ENCODE measurements at places on chromosomes 12 and 14.

DNA sequence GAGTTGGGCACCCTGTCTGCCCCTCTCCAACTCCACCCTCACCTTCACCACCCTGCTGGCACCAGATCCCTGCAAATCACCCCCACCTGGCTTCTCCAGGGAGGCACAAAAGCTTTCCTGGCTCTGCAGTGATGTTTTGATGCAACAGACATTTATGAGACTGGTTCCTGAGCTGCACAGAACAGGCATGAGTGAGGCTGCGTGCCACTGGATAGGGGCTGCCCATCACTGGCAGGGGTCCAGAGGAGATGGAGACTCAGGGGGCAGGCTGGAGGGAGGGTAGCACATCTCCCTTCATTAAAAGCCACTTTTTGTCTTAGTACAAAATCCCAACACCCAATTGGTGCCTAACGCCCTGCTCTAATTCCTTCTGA, 17.3 kb upstream of the ZDHHC22 start:
- DNase-seq: no peak

DNA sequence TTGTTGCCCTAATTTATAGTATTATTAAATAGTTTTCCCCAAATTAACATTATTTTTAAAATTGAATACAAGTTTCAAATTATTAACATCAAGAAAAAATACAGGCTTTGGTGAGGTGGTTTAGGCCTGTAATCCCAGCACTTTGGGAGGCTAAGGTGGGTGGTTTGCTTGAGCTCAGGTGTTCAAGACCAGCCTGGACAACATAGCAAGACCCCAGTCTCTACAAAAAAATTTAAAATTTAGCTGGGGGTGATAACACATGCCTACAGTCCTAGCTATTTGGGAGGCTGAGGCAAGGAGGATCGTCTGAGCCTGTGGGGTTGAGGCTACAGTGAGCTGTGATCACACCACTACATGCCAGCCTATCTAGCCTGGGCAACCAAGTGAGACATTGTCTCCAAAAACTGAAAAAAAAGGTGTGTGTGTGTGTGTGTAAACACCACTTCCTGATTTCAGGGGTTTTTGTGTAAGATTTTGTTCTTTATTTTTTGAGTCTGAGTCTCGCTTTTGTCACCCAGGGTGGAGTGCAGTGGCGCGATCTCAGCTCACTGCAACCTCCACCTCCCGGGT, 3.9 kb upstream of the DNAL1 start:
- no peak for DNase-seq

GRCh38 chr12:116053479-116054200, 223.9 kb downstream of the MED13L start:
- peak; percentile 84 for DNase-seq

- DNase-seq: no peak
Observed at GRCh38 chr12:46946137-46946536, 120.3 kb upstream of the SLC38A4 start.

- DNase-seq: no peak
Observed at GRCh38 chr12:14188744-14189143, 176.7 kb upstream of the ATF7IP start.

DNA sequence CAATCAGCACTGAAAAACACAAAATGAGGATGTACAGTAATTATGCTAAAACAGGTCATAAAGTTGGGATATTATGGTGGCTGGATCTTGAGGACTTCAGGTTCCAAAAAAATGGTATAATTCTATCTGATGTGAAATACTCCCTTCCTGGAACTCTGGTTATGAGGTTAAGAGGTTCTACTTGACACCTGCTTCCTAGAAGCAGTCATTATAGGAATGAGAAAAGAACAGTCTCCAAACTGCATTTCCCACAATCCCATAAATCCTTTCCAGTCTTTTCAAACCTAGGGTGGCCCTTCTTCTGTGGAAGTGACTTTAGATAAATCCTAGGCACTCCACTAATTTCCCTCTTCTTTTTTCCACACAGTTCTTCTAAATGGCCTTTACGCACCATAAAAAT, 63.7 kb upstream of the OR10AD1 start:
- DNase-seq: no peak

DNA sequence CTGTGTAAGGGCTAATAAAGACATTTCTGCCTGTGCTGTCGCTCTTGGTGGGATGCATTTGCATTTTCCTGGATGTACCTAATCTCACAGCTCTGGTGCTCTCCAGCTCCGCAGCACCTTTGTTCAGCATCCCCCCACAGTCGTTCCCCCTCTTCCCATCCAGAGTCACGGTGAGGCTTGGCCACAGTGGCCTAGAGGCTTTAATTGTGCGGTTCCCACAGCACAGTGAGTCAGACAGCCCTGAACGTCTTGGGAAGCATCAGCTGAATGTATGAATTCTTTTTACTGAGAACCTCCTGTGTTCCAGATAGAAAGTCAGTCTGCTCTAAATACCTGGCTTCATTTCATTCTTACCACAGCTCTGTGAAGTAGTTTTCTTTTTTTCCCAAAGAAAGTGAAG, 28.7 kb downstream of the MLXIP start:
- DNase-seq: no peak

- DNase-seq: no peak
Observed at GRCh38 chr12:53756300-53757100, 4.7 kb upstream of the CISTR start.

GRCh38 chr12:127589541-127589940, 677.4 kb upstream of the TMEM132C start:
- DNase-seq: no peak

GRCh38 chr14:35758523-35759129, 50.5 kb downstream of the RALGAPA1 start:
- no peak for DNase-seq

GRCh38 chr12:27964123-27964522, 8.4 kb downstream of the PTHLH start:
- no peak for DNase-seq

DNA sequence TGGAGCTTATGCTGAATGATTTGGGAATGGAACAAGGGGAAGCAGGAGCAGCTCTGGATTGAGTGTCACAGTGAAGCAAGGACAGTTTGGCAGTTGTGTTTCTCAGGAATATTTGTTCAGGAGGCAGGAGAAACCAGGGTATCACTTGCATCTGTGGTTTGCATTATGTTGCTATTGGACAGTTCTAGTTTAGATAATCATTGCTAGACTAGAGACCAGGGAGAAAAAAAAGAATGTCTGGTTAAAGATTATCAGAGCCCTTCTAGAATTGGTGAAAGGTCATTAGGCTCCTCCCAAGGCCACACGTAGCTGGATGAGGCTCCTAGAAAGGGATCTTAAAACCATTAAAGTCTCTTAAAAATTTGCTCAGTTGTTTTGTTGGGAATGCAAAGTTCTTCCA, 17.0 kb upstream of the SRSF5 start:
- no peak for DNase-seq

- DNase-seq: no peak
Observed at GRCh38 chr14:81691931-81692330, 158.3 kb upstream of the SEL1L start.

GRCh38 chr12:52787324-52788191, 8.4 kb downstream of the KRT3 start:
- no peak for DNase-seq

DNA sequence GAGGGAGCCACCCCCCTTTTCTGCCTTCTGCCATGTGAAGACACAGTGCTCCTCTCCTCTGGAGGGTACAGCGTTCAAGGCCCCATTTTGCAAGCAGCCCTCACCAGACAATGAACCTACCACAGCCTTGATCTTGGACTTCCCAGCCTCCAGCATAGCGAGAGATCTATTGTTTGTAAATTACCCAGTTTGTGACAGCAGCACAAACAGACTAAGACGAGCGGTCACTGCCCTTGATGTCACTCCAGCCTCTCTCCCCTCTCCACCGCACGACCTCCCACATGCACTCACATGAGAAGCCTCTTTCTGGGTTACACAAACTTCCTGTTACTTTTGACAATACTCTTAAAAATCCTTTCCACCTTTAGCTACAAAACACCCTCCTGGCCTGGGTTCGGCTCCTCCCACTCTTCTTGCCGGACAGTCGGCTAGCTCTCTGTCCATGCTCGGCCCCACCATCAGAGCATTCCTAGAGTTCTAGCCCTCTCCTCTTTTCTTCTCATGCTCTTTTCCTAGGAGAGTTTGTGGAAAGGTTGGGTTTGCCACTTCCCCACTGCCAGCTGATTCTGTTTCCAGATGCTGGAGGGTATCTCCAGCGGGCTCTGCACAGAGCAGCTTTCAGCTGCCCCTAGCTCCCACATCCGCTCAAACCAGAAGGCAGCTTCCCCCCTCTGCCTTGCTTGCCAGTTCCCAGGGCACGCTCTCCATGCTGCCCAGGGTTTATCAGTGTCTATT, 124.3 kb downstream of the FOXN3 start:
- DNase-seq: no peak

DNA sequence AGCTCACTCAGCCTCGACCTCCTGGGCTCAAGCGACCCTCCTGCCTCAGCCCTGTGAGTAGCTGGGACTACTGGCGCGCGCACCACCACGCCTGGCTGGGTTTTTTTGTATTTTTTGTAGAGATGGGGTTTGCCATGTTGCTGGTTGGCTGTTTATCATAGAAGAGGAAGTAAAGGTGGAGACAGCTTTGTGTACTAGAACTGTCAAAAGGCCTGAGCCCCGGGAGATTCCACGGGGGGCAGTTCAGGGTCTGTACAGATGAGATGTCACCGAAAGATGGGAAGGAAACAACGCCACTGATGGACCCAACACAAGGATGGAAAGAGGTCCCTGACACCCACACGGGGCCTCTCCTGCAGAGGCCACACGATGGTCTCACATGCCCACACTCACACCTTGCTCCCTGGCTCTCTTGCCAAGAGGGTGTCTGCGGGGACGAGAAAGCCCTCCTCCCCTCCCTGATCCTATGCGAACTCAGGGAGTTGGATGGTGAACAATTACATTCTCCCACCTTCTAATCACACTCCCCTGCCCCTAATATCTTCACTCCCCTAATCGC, 66.6 kb downstream of the KDM2B start:
- no peak for DNase-seq

DNA sequence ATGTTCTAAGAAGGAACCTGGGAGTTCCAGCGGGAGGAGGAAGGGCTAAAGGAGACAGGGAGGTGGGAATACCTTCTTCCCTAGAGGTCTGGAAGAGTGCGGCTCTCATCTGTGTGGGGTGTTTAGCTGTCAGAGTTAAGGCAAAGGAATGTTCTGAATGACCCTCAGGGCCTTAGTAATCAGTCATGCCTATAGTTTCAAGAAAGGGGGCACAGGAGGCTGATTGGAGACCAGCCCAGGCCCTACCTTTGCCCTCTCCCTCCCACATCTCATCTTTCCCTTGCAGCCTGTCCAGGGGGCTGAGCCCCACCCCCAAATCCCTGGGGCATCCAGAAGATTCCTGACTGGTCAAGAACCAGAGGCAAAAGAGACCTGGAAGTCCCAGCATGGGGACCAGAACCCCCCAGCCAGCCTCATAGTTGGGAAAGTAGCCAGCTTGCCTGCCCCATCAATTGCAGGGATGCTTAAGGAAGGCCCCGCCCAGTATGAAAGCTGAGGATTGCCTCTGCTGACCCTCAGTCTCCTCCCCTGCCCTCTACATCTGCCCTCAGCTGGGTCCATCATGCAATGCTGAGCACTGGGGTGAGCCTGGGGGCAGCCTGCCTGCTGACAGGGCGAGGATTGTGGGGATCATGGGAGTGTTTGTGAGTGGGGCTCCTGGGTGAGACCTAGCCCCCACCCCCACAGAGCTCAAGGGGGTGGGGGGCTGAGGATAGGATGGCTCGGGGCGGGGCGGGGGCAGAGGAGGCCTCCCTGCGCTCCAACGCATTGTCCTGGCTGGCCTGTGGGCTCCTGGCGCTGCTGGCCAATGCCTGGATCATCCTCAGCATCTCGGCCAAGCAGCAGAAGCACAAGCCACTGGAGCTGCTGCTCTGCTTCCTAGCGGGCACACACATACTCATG, 1.8 kb downstream of the GPR162 start:
- no peak for DNase-seq

DNA sequence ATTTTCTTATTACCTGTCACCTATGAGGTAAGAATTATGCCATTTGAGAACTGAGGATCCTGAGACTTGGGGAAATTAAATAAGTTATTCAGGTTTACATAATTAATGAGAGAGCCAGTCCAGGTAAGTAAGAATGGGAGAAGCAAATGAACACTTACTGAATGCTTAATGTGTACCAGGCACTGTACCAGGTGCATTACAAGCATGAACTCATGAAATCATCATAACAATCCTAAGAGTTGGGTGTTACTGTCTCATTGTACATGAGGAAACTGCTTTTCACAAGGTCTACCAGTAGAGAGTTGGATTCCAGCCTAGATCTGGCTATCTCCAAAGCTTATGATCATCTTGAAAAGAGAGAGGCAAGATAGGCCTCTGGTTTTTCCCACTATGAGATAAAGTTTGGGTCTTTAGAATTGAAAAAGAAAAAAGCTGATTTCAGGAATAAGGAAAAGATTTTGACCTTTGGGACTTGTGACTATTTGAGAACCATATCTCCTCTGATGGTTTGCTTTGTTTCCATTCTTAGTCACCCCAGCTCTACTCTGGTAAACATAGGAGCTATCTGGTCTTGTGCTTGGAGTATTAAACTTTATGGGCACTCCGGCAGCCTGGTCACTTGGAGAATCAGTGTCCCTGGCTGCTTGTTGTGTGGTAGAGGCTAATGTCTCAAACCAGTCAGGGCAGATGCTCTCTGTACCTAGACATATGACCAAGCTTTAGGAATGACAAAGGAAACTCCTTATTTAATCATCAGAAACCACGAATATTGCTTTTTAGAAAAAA, 48.0 kb downstream of the PTHLH start:
- no peak for DNase-seq

GRCh38 chr12:124345795-124346194, 50.9 kb downstream of the RFLNA start:
- DNase-seq: no peak

DNA sequence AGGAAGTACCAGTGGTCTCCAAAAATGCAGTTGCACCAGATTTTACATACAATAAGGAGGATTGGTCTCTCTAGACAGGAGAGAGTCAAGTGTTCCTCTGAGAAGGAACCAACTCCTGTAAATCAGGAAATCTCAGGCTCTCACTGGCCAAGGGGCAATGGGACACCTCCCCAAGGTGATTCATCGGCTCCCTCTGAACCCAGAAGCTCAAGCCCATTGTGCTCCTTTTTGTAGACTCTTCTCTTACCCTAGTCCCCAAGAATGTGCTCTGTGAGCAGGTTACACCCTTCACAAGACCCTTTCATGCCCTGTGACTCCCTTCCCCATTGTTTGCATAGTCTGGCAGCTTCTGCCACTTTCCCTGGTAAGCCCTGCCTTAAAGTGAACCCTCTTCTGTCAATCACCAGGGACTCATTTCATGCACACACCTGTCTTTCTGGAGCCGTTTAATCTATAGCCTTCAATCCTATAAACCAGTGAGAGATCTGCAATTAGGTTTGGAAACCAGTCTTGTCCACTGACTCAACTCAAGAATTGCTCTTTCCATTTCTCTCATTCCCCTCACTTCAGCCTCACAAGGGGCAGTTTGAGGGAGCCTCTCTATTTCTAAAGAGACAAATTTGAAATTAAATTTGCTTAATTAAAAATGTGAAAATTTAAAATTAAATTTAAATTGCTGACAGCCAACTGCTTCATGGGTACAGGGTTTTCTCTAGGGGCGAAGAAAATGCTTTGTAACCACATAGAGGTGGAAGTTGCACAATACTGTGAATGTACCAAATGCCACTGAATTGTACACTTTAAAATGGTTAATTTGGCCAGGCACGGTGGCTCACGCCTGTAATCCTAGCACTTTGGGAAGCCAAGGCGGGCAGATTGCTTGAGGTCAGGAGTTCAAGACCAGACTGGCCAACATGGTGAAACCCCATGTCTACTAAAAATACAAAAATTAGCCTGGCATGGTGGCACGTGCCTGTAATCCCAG, 38.3 kb upstream of the LTA4H start:
- DNase-seq: no peak

- no peak for DNase-seq
Observed at GRCh38 chr12:52236386-52237050, 3.5 kb downstream of the KRT7 start.

All from skeletal muscle cell (primary cell).